Naive B cell (primary cell): ENCODE measurements at places on chromosomes 1 and 21.

GRCh38 chr1:9164919-9165318, 36.0 kb upstream of the GPR157 start:
- DNase-seq: no peak

DNA sequence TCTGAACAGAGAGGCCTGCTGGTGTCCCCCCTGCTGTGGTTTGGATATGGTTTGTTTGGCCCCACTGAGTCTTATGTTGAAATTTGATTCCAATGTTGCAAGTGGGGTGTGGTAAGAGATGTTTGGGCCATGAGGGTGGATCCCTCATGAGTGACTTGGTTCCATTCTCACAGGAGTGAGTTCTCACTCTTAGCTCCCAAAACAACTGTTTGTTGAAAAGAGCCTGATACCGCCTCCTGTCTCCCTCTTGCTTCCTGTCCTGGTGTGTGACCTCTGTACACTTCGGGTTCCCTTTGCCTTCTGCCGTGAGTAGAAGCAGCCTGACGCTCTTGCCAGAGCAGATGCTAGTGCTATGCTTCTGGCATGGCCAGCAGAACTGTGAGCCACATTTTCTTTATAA, 60.5 kb downstream of the C21orf91 start:
- DNase-seq: no peak

DNA sequence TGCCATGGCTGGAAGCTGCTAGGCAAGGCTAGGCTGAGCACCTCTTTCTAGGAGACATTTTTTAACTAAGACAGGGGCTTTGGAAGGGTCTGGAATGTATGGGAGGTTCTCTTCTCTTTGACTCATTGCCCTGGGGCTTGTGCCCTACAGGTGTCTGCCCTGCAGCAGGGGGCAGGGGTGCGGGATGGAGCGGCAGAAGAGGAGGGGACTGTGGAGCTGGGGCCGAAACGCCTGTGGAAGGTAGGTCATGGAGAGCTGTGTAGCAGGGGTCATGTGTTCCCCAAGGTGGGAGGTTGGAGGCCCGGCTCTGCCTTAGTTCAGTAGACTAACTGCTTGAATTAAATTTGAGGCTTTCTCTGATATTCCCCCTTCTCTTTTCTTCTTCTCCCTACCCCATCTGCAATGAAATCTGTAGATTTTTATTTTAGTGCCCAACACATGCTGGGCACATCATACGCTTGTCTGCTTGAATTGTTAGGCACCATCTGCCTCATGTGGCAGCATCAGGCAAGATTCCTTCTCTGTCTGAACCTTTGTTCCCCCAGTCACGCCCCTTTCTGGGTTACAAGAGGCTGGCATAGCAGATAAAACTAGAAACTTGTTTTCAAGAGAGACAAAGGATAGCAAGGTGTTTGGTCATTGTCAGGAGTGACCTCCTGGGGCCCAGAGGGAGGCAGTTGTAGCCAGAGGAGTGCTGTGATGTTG, 18.4 kb downstream of the PPFIA4 start:
- DNase-seq: no peak

GRCh38 chr21:35833388-35833787, 226.9 kb downstream of the SETD4 start:
- no peak for DNase-seq

DNA sequence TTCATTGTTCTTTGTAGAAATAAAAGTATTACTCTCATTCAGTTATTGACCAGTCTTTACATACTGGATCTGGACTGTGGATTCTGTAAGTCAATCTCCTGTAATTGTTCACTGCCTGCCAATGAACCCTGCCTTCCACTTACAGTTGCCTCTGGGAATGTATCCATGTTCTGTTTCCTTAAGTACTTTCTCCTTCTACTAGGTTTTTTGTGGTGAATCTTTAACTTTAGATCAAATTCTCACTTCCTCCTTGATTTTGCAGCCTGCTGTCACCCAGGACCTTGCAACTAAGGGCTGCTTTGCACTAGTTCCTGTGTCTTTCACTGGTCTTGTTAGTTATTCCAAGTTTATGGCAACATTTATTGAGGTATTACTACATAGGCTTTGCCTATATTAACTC, 28.2 kb upstream of the ANKRD13C start:
- DNase-seq: no peak
